CD4-positive, alpha-beta memory T cell (primary cell): ENCODE measurements at places on chromosomes 5 and 9. TPM values are rescaled to one million over a fixed set of nuclear protein-coding genes. Genes with fewer than 3 reads are reported as not detected.

Gene SLC46A2
- not detected for total RNA-seq

Gene POU5F2
- total RNA-seq: 1.9 TPM

Gene OR1J2
- total RNA-seq: not detected

Gene ADGRV1
- total RNA-seq: 0.09 TPM

Gene RNF208
- total RNA-seq: 0.64 TPM

Gene DBH
- total RNA-seq: 0.09 TPM

Gene RNF145
- total RNA-seq: 67.8 TPM

Gene GABRB2
- not detected for total RNA-seq

Gene CCDC192
- total RNA-seq: not detected

Gene MCTP1
- 0.39 TPM for total RNA-seq

Gene FOXD4L5
- total RNA-seq: 0.67 TPM

Gene NOTCH1
- total RNA-seq: 45.4 TPM

Gene DIMT1
- total RNA-seq: 27.9 TPM

Gene INSYN2B
- not detected for total RNA-seq

GRCh38 chr5:159184236-159184635, 25.1 kb downstream of the RNF145 start:
- DNase-seq: no peak
- peaks cover 51% of the 10 kb centered on the region for H3K4me1 ChIP-seq
- H3K36me3 ChIP-seq: peaks cover 12% of the 10 kb centered on the region
- H3K27me3 ChIP-seq: no peaks in the 10 kb centered on the region
- no peak overlapping the region for H3K27ac ChIP-seq

GRCh38 chr9:31733166-31733565, 651.3 kb upstream of the ACO1 start:
- DNase-seq: no peak
- H3K4me3 ChIP-seq: no peak overlapping the region
- H3K36me3 ChIP-seq: no peaks in the 10 kb centered on the region
- H3K4me1 ChIP-seq: no peaks in the 10 kb centered on the region
- no peaks in the 10 kb centered on the region for H3K27me3 ChIP-seq

DNA sequence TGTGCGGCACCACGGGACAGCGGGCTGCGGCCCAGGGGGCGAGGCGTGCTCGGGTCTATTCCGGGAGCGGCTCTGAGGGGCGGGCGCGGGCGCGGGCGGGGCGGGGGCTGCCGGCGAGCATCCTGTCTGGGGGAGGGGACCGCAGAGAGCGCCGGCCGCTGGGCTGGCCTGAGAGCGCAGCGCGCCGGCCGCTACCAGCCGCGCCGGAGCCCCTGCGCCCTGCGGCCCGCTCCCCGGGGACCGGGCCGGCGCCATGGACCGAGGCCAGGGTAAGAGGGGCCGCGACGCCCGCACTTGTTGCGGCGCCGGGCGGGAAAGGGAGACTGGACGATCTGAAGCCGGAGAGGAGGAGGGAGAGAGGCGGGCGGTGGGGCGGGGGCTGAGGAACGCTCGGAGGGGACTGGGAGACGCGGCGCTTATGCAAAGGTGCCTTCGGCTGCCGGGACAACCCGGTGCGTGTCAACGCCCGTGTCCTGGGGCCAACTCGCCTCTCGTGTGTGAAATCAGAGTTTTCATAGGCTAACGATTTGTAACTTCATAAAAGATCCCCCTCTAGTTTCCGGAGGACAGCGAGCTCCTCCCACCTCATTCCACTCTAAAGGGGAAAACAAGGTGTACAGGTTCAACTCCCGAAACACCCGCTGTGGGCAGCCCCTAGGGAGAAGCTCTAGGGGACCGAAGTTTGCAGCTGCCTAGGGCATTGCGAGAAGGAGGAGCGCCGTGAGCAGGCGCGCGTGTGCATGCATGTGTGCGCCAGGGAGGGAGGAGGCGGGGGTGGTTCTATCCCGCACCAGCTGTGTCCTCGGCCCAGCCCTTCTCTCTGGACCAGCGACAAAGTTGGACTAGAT, at the start of gene AFAP1L1:
Gene AFAP1L1, plus strand, starts transcription at position 144 of the 848 bp plus-strand sequence. Its CDS starts 110 bp downstream, at position 254.
- no peak for DNase-seq
- H3K4me1 ChIP-seq: peaks cover 4% of the 10 kb centered on the region
- H3K27me3 ChIP-seq: peaks cover 22% of the 10 kb centered on the region
- H3K27ac ChIP-seq: no peak within 1 kb of the TSS
- no peak within 1 kb of the TSS for H3K4me3 ChIP-seq

DNA sequence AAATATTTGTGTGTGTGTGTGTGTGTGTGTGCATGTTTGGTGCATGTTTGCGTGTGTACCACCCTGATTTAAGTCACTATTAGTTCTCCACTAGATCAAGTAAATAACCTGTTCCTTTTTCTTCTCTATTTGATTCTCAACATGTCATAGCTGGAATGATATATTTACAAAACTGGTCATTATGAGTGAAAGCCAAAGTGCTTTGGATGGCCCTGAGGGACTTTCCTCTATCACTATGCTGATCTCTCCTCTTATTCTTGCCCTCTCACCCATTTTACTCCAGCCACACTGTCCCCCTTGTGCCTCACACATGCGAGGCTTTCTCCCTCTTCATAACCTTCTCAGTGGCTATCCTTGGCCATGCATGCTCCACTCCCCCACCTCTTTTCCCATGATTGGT, 144.6 kb upstream of the NMUR2 start:
- no peak overlapping the region for H3K4me3 ChIP-seq
- H3K27me3 ChIP-seq: no peaks in the 10 kb centered on the region
- H3K36me3 ChIP-seq: no peaks in the 10 kb centered on the region
- no peak overlapping the region for H3K27ac ChIP-seq

DNA sequence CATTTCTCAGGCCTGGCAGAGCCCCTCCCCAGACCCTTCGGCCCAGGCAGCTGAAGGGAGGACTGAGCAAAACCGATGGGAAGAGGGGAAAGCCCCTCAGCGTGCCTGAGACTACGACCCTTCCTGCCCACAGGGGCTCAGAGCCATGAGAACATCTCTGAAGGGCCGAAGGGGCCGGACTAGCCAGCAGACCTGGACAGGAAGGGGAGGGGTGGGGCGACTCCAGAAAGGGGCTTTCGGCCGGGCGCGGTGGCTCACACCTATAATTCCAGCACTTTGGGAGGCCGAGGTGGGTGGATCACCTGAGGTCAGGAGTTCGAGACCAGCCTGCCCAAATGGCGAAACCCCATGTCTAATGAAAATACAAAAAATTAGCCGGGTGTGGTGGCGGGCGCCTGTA, 85.8 kb upstream of the PHYKPL start:
- no peak overlapping the region for H3K4me3 ChIP-seq
- H3K27me3 ChIP-seq: no peaks in the 10 kb centered on the region
- no peak overlapping the region for H3K27ac ChIP-seq
- no peaks in the 10 kb centered on the region for H3K36me3 ChIP-seq

DNA sequence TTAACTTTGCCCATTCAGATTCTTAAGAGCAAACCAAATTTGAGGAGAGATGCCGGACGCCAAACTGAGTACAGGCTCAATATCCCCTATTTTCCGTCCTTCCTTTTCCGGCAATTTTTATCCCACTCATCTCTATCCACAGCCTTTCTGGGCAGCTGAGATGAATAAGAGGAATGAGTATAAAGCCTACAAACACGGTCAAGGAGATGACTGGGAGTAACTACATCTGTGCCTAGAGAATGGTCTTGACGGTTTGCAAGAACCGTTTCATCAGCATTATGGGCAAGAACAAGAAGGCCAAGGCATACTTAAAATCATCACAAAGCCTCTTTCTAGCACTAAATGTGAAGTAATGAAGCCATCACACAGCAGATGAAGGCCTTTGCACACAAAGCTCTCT, 227.3 kb downstream of the DCP2 start:
- H3K36me3 ChIP-seq: no peaks in the 10 kb centered on the region
- H3K4me3 ChIP-seq: no peak overlapping the region
- DNase-seq: no peak
- no peak overlapping the region for H3K27ac ChIP-seq
- no peaks in the 10 kb centered on the region for H3K27me3 ChIP-seq

DNA sequence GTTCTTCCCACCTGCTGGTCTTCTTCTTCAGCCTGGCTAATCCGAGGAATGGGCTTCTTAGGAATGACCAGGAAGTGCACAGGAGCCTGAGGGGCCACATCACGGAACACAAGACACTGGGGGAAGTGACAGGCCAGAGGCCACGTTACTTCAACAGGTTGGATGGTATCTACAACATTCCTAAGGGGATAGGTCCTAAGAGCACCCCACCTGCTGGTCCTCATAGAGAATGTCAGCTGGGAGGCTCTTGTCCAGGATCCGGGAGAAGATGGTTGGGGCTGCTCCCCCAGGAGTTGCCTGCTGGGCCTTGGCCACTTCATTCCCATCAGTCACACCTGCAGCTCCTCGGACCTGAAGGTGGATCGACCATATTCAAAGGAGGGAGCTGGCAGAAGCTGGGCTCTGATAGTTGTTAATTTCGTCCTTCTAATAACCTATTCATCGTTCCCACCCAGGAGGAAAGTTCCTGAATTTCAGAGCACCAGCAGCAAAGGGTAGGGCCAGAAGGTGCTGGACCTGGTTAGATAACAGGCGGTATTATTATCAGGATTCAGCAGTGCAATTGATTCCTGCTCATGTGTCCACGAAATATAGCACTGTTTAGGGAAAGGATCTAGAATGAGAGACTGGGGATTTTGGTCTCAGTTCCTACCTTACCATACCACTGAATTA, 1.3 kb downstream of the HINT2 start:
- H3K27me3 ChIP-seq: no peaks in the 10 kb centered on the region
- no peak for DNase-seq
- peaks cover 34% of the 10 kb centered on the region for H3K4me1 ChIP-seq
- H3K36me3 ChIP-seq: no peaks in the 10 kb centered on the region
- no peak overlapping the region for H3K4me3 ChIP-seq

- no peaks in the 10 kb centered on the region for H3K36me3 ChIP-seq
- H3K27me3 ChIP-seq: no peaks in the 10 kb centered on the region
- H3K4me3 ChIP-seq: no peak overlapping the region
- no peak overlapping the region for H3K27ac ChIP-seq
- no peak for DNase-seq
- no peaks in the 10 kb centered on the region for H3K4me1 ChIP-seq
Observed at GRCh38 chr5:25909163-25909562, 1129.2 kb downstream of the CDH9 start.

- no peak overlapping the region for H3K4me3 ChIP-seq
- no peak for DNase-seq
- H3K27me3 ChIP-seq: no peaks in the 10 kb centered on the region
Observed at GRCh38 chr5:78574131-78574673, 74.4 kb downstream of the LHFPL2 start.

GRCh38 chr9:6619909-6620308, 25.6 kb downstream of the GLDC start:
- no peaks in the 10 kb centered on the region for H3K4me1 ChIP-seq
- no peak overlapping the region for H3K27ac ChIP-seq
- DNase-seq: no peak
- H3K36me3 ChIP-seq: no peaks in the 10 kb centered on the region

DNA sequence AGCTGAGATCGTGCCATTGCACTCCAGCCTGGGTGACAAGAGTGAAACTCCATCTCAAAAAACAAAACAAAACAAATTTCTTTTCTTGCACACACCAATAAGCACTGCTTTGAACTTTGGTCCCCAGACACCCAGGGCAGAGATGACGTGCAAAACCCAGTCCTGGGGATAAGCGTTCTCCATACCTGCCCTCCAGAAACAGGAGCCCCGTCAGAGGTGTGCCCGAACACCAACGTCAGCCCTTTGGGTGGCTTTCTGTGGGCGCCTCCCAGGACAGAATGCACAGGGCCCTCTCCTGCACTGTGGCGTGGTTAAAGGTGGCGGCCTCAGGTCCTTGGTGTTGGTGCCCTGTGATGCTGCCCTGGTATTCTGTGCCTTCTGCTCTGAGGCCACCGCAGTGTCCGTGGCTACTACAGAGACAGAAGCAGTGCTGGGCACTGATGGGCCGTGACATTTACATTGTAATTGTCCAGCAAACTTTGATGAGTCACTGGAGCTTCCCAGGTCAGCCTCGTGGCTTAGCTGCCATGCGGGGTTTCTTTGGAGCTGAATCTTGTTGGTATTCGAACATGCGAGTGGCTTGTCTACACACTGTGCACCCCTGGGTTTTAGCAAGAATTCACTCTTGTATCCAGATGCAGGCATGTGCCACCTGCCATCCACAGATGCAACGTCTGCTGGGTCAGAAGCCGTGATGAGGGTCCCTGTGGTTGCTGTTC, 9.8 kb downstream of the PPP1R26 start:
- DNase-seq: no peak
- no peaks in the 10 kb centered on the region for H3K36me3 ChIP-seq
- H3K27me3 ChIP-seq: no peaks in the 10 kb centered on the region
- no peak overlapping the region for H3K27ac ChIP-seq
- no peak overlapping the region for H3K4me3 ChIP-seq

- H3K4me1 ChIP-seq: peaks cover 4% of the 10 kb centered on the region
- no peaks in the 10 kb centered on the region for H3K36me3 ChIP-seq
- peak overlapping the region; percentile 10 for H3K4me3 ChIP-seq
- no peak for DNase-seq
- H3K27me3 ChIP-seq: no peaks in the 10 kb centered on the region
Observed at GRCh38 chr9:68996462-68996861, 17.5 kb downstream of the PRKACG start.

- H3K4me1 ChIP-seq: peaks cover 12% of the 10 kb centered on the region
- peak within 1 kb of the TSS; percentile 98 for H3K4me3 ChIP-seq
- H3K36me3 ChIP-seq: no peaks in the 10 kb centered on the region
- no peaks in the 10 kb centered on the region for H3K27me3 ChIP-seq
Observed at GRCh38 chr9:132878695-132879456, at the start of gene SPACA9. TSS of gene SPACA9 (plus strand) at chr9:132878898. CDS start at chr9:132883948, 5,050 bp downstream.

GRCh38 chr5:159187719-159188118, 21.6 kb downstream of the RNF145 start:
- no peaks in the 10 kb centered on the region for H3K27me3 ChIP-seq
- H3K4me3 ChIP-seq: no peak overlapping the region
- DNase-seq: no peak
- peaks cover 17% of the 10 kb centered on the region for H3K36me3 ChIP-seq

GRCh38 chr5:65952259-65952658, 25.9 kb downstream of the ERBIN start:
- H3K27ac ChIP-seq: no peak overlapping the region
- H3K4me3 ChIP-seq: no peak overlapping the region
- DNase-seq: no peak
- H3K36me3 ChIP-seq: no peaks in the 10 kb centered on the region

DNA sequence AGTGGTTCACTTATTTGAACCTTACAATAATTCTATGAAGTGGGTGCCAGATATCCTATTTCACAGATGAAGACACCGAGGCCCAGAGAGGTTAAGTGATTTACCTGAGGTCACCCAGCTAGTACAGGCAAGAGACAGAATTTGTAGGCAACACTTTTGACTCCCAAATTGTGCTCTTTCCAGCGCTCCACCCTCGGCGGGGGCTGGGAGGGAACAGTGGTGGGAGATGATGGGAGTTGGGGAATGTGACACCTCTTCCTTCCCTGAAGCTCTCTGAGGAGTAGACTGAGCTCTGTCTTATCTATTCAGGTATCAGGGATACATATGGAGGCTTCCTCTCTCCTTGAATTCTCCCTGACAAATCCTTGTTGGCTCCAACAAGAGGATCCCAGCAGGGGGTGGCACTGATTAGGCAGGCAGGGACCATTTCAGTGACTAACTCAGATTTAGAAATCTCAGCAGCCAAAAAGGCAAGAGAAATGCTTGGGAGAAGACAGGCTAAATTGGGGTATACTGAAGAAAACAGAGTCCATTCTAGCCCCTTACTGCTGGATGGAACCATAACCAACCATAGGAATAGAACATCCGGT, 95.8 kb upstream of the PANK3 start:
- H3K4me1 ChIP-seq: no peaks in the 10 kb centered on the region
- H3K4me3 ChIP-seq: no peak overlapping the region
- DNase-seq: no peak
- H3K27ac ChIP-seq: no peak overlapping the region

GRCh38 chr9:109098960-109099308, 20.8 kb downstream of the TMEM245 start:
- H3K36me3 ChIP-seq: peaks cover 5% of the 10 kb centered on the region
- H3K4me3 ChIP-seq: no peak overlapping the region
- H3K27me3 ChIP-seq: no peaks in the 10 kb centered on the region
- peaks cover 82% of the 10 kb centered on the region for H3K4me1 ChIP-seq

- no peaks in the 10 kb centered on the region for H3K27me3 ChIP-seq
- H3K36me3 ChIP-seq: no peaks in the 10 kb centered on the region
- no peaks in the 10 kb centered on the region for H3K4me1 ChIP-seq
- H3K4me3 ChIP-seq: no peak overlapping the region
- no peak overlapping the region for H3K27ac ChIP-seq
Observed at GRCh38 chr5:56247592-56247991, 14.5 kb upstream of the ANKRD55 start.
